ENCODE measurements at places on chromosomes 12 and 14.

DNA sequence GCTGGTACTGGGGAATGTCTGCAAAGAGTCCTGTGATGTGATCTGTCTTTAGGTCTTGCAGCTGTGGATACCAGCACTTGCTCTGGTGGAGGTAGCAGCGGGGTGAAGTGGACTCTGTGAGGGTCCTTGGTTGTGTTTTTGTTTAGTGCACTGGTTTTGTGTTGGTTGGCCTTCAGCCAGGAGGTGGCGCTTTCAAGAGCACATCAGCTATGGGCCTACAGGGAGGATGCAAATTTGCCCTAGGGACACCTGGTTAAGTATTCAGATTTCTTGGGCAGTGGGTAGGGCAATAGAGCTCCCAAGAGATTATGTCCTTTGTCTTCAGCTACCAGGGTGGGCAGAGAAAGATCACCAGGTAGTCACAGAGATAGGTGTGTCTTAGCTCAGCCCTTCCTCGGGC is 63.8 kb downstream of the PTGER2 start:
- H3K36me3 ChIP-seq = no peaks in the 10 kb centered on the region
- no peak overlapping the region for H3K4me3 ChIP-seq
- DNase-seq = no peak
- H3K27me3 ChIP-seq = no peaks in the 10 kb centered on the region
- no peaks in the 10 kb centered on the region for H3K4me1 ChIP-seq

GRCh38 chr12:118183711-118184110 is 47.8 kb downstream of the PEBP1 start:
- H3K27ac ChIP-seq = no peak overlapping the region
- H3K4me1 ChIP-seq = peaks cover 6% of the 10 kb centered on the region
- H3K4me3 ChIP-seq = no peak overlapping the region
- DNase-seq = no peak

GRCh38 chr12:53626702-53627169 is 554 bp upstream of the ATF7 start:
- H3K4me3 ChIP-seq = peak overlapping the region; percentile 81
- peak overlapping the region; percentile 97 for H3K27ac ChIP-seq
- no peaks in the 10 kb centered on the region for H3K36me3 ChIP-seq
- no peaks in the 10 kb centered on the region for H3K27me3 ChIP-seq

GRCh38 chr12:779745-780734 is 27.7 kb downstream of the WNK1 start:
- no peak overlapping the region for H3K4me3 ChIP-seq
- H3K27me3 ChIP-seq = no peaks in the 10 kb centered on the region
- peaks cover 3% of the 10 kb centered on the region for H3K4me1 ChIP-seq
- no peaks in the 10 kb centered on the region for H3K36me3 ChIP-seq

DNA sequence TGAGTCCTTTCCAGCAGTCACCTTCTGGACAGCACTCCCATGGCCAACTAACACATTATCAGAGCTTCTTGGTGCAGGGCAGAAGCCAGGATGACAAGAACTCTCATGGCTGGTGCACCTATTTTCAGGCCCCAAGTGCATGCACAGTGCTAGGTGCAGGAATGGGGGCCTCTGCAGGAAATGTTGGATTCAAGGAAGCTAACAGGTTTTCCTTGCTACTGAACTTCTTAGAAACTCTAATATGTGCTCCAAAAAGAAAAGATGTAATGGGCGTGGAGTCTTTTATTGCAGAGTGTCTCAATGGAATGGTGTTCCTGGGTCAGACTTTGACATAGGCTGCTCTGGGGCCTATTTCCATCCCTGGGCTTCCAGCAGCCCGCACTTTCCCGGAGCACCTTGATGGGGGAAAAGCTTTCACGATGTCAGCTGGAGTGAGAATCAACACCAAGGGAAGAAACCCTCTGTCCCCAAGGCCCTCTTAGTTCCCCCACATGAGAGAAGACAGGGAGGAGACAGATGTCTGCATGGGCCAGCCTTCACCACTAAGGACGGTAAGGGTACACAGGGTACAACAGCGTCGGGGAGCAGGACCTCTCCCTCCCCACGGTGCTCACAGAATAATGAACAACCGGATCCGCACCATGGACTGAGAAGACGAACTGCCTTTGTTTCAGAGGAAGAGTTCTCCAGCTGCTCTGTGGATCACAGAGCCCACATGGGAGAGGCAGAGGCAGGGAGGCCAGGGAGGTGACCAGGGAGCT is 6.9 kb downstream of the KRT3 start:
- no peaks in the 10 kb centered on the region for H3K36me3 ChIP-seq
- peaks cover 36% of the 10 kb centered on the region for H3K27me3 ChIP-seq
- no peak overlapping the region for H3K4me3 ChIP-seq
- no peak for DNase-seq

DNA sequence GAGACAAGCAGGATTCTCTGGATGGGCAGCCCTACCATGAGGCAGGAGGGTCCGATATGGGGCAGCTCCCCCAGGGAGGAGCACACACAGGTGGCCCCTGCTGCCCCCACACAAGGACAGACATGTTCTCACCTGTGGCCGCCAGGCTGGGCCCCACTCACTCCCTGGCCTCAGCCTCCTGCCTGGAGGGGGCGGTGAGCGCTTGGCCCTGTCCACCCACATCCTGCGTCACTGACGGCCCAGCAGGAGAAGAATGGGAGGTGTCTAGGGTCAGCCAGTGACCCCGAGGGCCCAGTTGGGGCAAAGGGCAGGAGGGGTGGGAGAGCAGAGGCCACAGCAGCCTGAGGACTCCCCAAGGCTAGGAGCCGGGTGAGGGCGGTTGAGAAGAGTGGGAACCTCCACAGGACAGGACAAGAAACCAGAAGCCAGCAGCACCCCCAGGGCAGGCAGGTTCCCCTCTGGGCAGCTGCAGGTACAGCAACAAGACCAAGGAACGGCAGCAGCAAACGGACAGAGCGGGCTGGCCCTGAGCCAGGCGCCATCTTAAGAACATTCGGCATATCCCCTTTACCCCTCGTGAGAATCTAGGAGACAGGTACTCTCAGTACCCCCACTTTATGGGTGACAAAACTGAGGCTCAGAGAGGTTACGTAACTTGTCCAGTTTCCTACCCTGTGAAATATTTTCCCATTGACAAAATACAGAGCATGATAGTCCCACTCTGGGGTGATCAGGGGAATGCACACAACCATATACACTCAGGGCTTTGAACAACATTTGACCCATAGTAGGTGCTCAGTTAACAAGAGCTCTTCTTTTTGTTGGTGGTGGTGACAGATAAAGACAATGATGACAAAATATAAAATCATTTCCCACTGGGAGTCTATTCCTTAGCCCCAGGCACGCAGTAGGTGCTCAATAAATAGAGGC is 74.3 kb downstream of the NCOR2 start:
- H3K36me3 ChIP-seq = peaks cover 66% of the 10 kb centered on the region
- H3K4me1 ChIP-seq = peaks cover 78% of the 10 kb centered on the region
- no peaks in the 10 kb centered on the region for H3K27me3 ChIP-seq
- H3K27ac ChIP-seq = no peak overlapping the region
- DNase-seq = no peak
- H3K4me3 ChIP-seq = no peak overlapping the region

DNA sequence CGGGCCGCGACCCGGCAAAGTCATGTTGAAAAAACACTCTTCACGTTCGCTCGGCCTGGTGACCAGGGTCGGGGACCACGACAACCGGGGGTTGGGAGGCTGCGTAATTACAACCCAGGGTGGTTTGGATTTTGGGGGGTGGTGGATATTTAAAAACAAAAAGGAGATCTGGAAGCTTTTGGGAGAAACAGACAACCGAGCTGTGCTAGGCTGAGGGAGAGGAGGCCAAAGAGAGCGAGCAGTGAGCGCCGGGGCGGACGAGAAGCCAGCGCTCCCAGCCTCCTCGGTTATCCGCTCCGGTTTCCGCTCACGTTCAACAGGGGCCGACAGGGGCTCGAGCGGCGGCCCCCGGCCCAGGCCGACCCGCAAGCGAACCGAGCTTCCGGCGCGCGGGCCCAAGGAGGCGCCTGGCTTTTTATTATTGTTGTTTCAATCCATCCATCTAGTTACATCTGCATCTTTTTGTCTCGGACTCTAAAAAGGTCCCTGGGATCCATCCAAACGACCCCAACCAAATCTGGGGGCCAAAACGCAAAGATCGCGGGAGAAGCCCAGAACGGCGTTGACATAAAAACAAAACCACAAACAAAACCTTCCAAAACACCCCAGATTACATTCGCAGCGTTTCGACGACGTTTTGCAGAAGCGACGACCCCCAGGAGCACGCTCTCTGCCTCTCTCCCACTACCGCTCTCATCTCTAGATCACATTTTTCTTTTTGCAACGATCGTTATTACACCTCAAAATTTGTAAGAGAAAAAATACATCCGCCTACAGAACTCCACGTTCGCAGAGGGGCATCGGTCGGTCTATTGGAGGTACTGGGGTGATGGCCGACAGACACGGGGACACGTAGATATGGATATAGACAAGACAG is 771 bp downstream of the OTX2 start:
- H3K4me1 ChIP-seq = peaks cover 16% of the 10 kb centered on the region
- no peaks in the 10 kb centered on the region for H3K36me3 ChIP-seq
- no peak overlapping the region for H3K27ac ChIP-seq
- no peak overlapping the region for H3K4me3 ChIP-seq
- H3K27me3 ChIP-seq = peaks cover 81% of the 10 kb centered on the region

GRCh38 chr12:57164966-57165625 is 17.7 kb upstream of the LRP1-AS start:
- no peak for DNase-seq
- no peaks in the 10 kb centered on the region for H3K4me1 ChIP-seq
- no peaks in the 10 kb centered on the region for H3K27me3 ChIP-seq
- H3K4me3 ChIP-seq = no peak overlapping the region

- no peaks in the 10 kb centered on the region for H3K36me3 ChIP-seq
- H3K27me3 ChIP-seq = no peaks in the 10 kb centered on the region
- no peak overlapping the region for H3K4me3 ChIP-seq
- H3K4me1 ChIP-seq = peaks cover 15% of the 10 kb centered on the region
- no peak overlapping the region for H3K27ac ChIP-seq
These were observed 40.4 kb downstream of the ERH start for GRCh38 chr14:69357544-69358200.

DNA sequence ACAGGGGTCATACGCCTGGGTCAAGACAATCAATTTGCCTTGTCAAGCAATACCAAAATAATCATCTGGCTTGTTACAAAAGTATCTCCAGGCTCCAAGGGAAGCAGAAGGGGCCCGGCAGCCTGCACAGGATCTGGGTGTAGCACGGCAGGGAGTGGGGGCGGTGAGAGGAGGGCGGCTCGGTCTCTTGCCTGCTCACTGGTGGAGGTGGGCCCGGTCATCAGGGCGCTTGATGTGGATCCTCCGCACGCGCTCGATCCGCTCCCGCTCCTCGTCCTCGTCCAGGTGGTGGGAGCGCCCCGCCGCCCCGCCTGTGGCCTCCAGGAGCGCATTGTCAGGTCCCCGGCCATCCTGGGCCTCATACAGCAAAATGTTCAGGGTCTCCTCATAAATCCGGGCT is 25.7 kb downstream of the KCTD10 start:
- no peaks in the 10 kb centered on the region for H3K27me3 ChIP-seq
- H3K27ac ChIP-seq = no peak overlapping the region
- no peak overlapping the region for H3K4me3 ChIP-seq
- H3K4me1 ChIP-seq = no peaks in the 10 kb centered on the region
- peaks cover 81% of the 10 kb centered on the region for H3K36me3 ChIP-seq
- DNase-seq = no peak

DNA sequence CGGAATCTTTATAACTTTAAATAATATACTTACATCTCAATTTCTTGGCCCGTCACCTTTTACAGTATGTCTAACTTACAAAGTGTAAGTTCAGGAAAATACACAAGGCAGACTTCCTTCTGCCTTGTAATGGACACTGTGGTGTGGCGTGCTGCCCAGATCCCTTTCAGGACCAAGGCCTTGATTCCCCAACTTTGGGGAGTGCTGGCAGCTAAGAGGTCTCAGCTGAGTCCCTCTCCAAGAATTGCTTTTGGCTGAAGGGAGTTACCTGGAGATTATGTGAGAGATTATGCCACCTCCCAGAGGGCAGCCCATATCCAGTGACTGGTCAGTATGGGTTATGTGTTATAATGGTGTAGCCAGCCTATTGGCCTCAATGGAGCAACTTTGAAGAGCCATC is 21.2 kb upstream of the BATF start:
- DNase-seq = no peak
- no peak overlapping the region for H3K4me3 ChIP-seq
- H3K36me3 ChIP-seq = no peaks in the 10 kb centered on the region
- H3K4me1 ChIP-seq = no peaks in the 10 kb centered on the region
